ENCODE measurements at places on chromosomes 2 and 18.

DNA sequence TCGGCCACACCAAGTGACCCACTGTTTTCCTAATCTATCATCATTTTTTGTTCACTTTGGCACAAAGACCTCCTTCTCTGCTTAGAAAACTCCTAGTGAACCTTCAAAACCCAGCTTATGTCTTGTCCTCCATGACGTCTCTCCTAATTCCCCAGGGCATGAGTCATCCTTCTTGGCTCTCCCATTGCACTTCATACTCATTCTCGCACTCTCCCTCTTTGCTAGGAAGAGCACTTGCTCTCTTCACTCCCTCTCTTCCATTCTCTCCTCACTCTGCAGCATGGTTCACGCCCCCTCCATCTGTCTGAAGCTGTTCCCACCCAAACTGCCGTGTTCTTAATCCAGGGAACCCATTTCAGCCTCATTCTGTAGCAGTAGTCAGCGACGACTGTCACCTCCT lies 103.9 kb downstream of the MRO start:
- no peak for DNase-seq

DNA sequence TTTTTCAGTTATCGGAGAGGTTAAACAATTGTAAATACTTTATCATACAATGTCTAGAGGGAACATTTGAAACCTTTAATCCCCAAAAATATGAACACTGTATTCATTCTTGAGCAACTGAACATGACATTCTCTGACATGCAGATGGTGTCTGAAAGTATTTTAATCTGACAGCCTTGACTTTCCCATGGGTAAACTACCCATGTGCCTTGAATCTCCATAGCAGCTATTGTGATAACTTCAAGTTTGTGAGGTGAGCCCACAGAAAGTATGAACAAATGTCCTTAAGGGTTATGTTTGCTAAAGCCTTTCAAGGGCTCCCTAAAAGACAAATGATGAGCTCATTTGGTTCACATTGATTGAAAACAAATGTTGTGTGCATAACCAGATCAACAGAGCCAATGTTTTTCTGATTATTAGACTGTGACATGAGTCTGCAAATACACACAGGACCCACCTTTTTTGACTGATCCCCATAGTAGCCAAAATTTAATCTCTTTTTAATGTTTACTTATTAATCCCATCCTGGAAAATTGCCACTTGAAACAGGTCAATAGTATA lies 1326.0 kb downstream of the LRP1B start:
- DNase-seq: peak; percentile 58

DNA sequence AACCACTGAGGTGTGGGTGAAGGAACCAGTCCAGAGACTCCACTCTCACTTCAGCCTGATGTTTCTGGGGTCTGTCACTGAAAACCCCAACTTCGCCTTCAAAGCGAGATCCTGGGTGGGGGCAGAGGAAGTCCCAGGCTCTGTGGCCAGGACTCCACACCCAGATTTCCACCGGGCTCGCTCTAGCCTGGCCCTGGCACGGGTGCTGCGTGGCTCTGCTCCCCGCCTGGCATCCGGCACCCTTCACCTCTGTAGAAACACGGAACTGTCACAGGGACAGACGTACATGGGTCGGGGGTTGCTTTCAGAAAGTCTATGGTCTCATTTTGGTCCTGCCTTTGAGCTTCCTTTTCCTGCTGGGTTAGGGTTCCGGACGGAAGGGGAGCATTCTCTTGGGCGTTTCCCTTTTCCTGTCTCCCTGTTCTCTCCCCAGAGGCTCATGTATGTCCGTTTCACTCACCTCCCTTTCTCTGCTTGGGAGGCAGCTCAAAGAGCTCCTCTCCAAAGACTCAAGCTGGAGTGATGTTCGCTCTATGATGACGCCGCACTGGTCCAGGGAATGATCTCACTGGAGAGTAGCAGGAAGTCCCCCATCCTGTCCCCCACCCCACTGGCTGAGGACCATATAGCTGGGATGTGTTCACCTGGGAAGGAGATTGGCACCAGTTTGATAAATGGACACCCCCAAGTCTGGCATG lies 41.5 kb downstream of the ODC1 start:
- no peak for DNase-seq

DNA sequence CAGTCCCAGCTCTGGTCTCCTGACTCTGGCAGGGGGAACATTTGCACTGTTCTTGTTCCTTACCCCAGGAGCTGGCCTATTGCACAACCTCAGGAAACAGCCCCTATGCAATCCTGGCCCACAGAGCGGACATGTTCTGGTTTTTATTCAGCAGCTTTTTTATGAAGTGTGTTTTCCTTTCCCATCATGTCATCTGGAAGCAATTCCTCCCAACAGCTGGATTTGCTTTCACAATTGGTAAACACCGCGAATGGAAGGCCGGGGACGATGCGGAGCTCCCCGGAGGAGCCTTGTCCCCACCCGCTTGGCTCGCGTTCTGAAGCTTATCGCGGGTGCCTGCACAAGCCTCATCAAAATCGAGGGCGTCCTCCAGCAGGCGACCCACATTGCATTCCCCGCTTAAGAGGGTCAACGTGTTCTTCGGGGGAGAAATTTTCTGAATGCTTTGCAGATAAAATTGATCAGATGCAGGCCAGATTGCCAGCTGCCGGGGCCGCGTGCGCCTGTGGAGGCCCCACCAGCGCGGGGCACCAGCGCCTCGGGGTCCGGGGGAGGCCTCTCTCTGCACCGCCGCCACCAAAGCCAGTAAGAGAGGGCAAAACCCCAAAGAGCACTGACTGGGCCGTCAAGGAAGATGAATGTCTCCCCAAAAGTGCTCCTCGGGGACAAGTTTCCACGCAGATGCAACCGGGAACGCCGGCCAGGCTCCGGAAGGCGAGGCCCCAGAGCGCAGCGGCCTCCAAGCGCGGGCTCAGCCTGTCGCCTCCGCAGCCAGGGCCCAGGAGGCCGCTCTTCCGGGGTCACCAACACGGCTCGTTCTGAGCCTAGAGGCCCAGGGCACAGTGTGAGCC lies 60.3 kb upstream of the SP3 start:
- no peak for DNase-seq

DNA sequence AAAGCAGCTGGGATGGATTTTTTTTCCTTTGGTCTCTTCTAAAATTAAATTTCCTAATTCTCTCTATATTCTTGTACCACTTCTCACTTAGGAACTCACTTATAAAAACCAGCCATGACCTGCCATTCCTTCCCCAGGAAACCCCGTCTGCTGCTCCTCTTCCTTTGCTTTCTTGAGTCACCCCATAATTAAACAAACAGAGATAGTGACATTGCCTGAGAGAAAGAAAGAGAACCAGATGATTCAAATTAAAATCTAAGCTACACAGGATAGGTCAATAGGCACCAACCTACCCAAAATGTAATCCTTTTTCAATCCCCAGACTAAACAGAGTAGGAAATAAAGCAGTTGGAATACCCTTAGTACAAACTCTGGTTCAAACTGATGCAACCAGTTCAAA lies 9.7 kb downstream of the STK39 start:
- no peak for DNase-seq

DNA sequence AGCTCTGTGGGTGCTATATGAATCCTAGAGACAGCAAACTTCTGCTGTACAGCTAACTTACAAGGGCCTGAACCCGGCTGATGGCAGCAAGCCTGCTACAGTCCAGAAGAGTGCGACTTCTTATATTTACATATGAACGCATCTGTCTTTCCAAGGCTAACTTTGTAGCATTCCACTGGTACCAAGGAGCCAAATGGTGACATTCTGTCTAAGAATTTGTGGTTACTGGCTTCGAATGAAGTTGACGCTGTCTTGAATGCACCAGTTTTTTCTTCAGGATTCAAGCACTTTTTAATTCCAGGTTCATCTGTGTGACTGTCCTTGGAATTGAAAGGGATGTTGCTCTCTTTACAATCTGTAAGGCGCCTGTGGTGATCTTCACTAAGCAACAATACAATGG lies 42.4 kb downstream of the THUMPD2 start:
- no peak for DNase-seq

- no peak for DNase-seq
Observed at GRCh38 chr2:44200011-44200410, 31.3 kb downstream of the PPM1B start.

DNA sequence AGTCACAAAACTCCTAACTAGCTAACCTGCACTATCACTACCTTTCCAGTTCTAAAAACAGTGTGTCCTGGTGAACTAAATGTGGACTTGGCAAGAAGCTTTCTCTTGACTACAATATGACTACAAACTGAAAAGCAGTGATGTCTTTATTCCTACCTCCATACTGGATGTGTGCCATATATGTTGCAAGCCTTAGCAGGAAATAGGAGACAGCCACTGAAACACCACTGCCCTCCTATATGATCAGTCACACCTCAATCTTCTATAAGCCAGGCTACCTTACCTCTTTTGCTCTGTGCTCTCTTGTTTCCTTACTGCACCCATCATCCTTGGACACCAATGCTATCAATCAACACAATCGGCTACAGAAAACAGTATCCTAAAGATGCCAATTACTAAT lies 34.1 kb downstream of the SS18 start:
- DNase-seq: no peak

DNA sequence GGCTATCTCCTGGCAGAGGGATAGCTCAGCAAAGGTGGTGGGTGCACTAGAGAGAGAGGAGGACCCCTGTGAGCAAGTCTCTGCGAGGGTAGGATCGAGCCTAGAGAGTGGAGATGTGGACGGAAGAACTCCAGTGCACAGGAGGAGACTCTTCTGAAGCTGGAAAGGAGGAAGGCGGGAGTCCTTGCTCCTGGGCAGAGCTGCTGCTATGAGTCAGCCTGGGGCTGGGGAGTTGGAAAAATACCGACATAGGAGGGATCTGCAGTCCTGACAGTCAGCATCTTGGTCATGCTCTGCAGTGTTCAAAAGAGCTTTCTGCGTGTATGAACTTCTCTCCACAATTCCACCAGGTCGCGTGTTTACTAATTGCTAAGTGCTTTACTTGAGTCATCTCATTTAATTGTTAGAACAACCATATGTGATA lies 233.8 kb downstream of the LDLRAD4 start:
- peak; percentile 43 for DNase-seq

DNA sequence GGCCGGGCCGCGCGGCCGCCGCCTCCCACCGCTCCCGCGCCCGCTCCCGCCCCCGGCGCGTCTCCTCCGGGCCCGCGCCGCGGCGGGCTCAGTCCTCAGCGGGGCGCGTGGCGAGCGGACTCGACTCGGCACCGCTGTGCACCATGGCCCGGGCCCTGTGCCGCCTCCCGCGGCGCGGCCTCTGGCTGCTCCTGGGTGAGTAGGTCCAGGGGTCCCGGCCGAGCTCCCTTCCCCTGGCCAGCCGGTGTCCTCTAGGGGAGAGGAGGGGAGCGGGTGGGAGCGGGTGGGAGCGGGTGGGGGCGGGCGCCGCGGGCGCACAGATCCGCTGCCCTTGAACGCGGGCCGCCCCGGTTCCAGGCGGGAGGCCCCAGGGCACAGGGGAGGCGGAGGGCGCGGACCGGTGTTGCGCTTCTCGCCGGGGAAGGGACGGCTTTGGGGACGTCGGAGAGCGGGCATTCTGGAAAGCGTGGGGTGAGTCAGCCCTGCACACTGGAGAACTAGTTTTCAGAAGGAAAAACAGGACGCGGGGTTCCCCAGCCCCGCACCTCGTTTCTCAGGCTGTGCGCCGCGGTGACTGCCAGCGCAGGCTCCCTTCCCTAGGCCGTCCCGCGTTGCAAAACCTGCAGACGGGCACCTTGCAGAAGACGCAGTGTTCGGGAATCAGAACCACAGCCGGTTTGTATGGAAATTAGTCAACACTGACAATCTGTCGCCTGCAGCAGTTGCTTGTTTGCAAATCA lies at the start of gene RAMP1:
TSS of gene RAMP1 (plus strand) at position 91 of the 740 bp plus-strand sequence. CDS start at position 144, 53 bp downstream.
- DNase-seq: peak; percentile 49

DNA sequence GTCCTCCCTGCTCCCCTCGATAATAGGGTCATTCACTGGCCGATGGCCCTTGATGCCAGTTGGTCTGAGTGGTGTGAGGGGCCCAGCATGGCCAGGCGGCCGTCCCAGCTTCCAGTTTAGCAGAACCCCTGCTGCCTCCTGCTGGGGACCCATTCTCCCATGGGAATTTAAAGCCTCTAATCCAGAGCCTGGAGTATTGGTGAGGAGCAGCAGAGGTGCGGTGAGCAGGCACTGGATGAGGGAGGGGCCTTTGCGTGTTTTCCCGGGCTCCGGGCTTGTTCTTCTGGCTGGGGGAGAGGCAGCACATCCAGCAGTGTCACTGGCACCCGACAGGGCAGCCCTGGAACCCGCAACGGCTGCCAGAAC lies 17.4 kb downstream of the KCNIP3 start:
- DNase-seq: no peak

Measured in NCI-H69 (cell line).